GM23248 (cell line): ENCODE measurements at places on chromosomes 2 and 18.

- no peak for DNase-seq
Observed at GRCh38 chr2:141611176-141611571, 519.6 kb downstream of the LRP1B start.

DNA sequence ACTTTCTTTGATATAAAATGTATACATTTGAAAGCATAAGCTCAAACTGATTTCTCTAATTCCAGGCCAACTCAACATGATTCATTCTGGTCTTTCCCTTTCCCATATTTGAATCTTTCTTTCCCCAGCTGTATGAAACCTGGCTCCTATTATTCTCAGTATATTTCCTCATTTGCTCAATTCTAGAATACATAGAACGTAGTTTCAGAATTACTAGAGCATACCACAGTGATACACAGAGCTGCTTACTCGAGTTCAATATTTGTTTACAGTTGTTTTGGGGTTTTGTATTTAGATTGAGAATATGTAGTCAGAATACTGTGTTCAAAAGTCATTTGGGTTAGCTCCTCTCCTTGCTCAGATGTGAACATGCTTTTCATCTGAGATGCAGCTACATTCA lies 43.0 kb downstream of the TNFRSF11A start:
- no peak for DNase-seq

DNA sequence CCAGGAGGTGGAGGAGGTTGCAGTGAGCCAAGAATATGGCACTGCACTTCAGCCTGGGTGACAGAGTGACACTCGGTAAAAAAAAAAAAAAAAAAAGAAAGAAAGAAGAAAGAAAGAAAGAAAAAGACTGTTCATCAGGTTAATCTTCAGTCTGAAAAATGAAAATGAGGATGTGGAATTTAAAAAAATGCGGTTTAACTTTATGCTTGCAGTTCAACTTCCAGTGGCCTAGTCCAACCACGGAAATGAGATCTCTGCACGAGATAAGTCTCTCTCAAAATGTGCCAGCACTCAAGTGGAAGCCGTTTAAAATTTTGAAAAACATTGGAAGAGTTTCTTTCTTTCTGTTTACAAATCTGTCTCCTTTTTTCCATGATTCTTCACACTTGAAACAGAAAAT lies 112.1 kb downstream of the DOCK10 start:
- DNase-seq, result no peak

- no peak for DNase-seq
Observed at GRCh38 chr2:197641666-197642065, 33.7 kb downstream of the RFTN2 start.

DNA sequence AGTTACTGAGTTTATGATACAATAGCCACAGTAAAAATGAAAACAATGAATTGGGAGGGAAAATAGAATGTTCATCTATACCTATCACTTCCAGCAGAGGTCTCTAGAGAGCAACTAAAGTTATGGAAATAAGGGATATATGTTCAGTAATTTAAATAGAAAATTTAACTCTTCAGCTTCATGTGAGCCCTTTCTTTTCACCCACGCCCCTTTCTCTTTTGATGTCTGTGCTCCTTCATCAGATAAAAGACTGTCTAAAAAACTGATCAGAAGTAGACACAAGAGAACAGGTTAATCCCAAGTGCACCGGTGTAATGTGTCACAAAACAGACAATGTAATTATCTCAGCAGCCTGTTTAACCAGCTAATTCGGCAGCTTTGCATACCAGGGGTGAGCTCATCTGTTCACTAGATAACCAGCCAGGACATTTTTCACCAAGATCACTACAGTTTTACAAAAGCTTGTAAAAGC lies 238.5 kb upstream of the ERBB4 start:
- DNase-seq, result peak; percentile 66

DNA sequence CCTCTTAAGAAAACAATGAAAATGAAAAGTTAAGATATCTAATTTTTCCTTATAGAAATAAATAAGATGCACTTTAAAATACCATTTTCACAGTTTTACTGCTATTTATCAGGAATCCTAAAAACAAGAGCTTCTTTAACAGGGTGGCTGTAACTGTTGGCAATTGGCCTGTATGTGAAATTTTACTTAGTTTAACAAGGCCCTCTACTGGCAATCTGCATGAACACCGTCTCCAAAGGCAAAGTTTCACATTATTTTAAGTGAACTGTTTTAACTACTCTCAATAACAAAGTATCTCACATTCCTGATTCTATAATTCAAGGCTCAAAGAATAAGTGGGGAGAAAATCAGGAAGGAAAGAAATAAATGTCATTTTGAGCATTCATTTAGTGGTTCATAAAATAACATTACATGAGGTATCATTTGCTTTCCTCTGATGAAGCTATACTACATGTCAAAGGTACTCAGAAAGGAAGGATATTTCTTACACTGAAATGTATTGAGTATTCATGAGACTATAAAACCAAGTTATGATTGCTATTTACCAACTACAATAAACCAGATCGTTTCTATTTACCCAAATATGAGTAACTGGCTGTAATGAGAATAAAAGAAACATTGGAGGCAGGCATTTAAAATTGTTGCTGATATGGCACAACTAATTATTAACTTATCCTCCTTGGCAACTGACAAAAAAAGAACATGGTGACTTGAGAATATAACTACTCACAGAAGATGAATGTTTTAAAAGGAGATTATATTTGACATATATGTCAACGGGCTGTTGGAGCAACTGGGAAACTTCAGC lies 7.0 kb downstream of the NCKAP5 start:
- DNase-seq, result peak; percentile 87

GRCh38 chr2:41129988-41130387 lies 678.1 kb upstream of the SLC8A1 start:
- no peak for DNase-seq

DNA sequence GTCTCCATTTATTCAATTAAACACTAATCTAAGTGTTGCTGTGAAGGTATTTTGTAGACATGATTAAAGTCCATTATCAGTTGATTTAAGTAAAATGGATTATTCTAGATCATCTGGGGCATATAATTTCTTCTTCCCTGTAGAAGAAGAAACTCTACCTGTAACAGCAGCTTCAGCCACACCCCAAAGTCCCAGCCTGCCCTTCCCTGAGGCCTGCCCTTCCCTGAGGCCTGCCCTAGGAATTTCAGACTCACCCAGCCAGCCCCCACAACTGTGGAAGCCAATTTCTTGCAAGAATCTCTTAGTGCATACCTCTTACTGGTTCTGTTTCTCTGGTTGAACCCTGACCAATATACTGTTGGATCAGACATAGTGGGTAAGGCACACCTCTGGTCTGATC lies 13.4 kb upstream of the LAPTM4A start:
- no peak for DNase-seq

GRCh38 chr2:197327073-197327471 lies 16.5 kb upstream of the ANKRD44 start:
- no peak for DNase-seq

GRCh38 chr2:119293900-119294299 lies 70.3 kb downstream of the STEAP3 start:
- no peak for DNase-seq

- no peak for DNase-seq
Observed at GRCh38 chr2:120556911-120557310, 178.8 kb upstream of the GLI2 start.

DNA sequence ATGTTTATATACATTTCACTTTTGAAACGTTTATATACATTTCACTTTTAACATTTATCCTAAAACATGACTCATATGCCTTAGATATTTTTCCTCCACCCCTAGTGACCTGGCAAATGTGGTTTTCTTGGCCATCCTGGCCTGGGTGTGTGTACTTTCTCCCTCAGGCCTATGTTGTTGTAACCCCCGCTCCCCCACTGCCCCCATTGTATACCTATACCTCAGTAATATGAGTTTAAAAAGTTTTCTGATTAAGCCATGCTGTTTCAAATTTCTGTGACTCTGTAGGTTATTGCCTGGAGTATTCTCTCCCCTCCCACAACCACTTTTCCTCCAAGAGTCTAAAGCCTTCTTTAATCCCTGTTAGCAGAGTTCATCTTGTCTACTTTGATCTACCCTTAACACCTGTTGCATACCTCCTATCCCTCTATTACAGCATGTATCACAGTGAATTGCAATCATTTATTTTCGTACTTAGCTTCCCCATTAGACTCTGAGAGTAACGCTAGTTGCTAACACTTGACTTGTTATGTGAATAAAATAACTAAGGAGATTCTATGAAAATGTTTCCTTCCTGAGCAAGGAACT lies 67.9 kb downstream of the LCLAT1 start:
- no peak for DNase-seq

- no peak for DNase-seq
Observed at GRCh38 chr18:2851771-2852170, 5.0 kb downstream of the EMILIN2 start.

DNA sequence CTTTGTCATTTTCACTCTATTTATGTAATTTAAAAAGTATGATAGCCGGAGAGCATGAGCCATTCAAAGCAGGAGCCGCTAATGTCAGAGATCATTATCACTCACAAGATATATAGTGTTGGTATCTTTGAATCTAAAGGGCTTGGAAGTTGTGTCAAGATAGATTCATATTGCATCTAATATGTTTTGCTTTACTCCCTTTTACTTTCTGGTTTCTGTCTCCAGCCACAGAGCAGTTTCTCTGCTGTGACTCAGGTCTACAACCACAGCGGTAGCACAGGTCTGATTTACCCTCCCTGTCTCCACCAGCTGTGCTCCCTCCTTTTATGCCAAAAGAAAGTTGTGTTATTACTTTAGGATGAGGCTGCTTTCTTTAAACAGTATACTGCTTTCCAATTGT lies 424.0 kb downstream of the ARHGAP15 start:
- DNase-seq, result no peak

GRCh38 chr18:52546686-52547346 lies 206.8 kb downstream of the DCC start:
- no peak for DNase-seq

GRCh38 chr2:225013425-225014365 lies 28.6 kb downstream of the DOCK10 start:
- DNase-seq, result no peak
